ENCODE measurements at places on chromosomes 1 and 21.

- DNase-seq = no peak
Observed at GRCh38 chr1:63330331-63330916, 8.1 kb downstream of the FOXD3 start.

DNA sequence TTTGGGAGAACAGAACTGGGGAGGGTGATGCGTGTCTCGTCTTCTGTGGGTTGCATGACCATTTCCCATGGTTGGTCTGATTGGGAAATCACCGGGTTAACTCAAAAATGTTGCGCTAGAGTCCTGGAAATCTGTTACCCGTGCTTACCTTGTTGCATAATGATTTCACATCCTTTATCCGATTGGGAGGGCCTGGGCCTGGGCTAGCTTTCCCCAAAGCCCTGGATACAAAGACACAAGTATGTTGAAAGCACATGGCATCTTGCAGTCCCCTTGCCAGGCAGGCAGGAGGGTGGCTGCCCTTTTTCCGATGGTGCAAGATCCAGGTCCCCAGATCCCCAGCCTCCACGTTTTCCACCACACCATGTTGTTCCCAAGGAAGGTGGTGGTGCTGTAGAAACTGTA, 582 bp downstream of the TRPM2 start:
- no peak for DNase-seq

DNA sequence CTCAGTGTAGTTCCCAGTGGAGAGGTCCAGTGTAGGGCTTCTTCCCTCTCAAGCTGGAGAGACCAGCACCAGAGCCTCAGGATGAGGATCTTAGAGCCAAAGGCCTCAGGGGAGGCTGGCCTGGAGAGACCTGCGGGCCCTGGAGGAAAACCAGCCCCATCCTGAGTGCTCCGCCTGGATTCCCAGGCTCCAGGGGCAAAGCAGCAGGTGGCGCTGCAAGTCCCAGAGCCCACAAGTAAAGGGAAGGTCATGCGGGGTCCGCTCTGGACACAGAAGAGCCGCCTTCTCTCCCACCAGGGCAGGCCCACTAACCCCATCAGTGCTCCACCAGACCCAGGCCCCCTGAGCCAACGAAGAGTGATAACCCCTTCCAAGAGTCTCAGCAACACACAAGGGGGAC, 22.7 kb downstream of the PGBD5 start:
- no peak for DNase-seq

DNA sequence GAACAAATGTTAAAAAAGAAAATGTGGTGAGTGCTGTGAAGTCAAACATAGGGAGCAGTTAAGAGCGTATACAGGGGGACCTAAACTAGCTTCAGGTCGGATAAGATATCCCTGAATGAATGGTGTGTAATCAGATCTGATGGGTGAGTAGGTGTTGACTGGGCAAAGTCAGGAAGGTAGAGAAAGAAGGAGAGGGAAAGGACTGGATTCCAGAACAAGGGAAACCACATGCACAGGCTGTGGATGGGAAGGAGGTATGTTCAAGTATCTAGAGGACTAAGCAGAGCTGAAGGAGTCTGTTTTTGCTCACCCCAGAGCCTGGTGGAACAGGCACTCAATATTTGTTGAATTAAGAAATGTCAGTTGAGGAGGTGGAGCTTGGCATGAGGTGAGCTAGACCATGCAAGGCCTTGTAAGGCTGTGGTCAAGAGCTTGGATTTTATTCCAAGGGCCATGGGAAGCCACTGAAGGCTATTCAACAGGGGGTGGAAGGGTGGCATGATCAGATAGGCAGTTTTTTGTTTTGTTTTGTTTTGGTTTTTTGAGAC, 27.4 kb downstream of the MAP7D1 start:
- no peak for DNase-seq

GRCh38 chr1:160131803-160132565, 16.4 kb downstream of the ATP1A2 start:
- DNase-seq = no peak

- no peak for DNase-seq
Observed at GRCh38 chr1:70146488-70146887, 58.9 kb downstream of the LRRC40 start.

GRCh38 chr21:36553406-36553805, 73.5 kb upstream of the CLDN14 start:
- no peak for DNase-seq

DNA sequence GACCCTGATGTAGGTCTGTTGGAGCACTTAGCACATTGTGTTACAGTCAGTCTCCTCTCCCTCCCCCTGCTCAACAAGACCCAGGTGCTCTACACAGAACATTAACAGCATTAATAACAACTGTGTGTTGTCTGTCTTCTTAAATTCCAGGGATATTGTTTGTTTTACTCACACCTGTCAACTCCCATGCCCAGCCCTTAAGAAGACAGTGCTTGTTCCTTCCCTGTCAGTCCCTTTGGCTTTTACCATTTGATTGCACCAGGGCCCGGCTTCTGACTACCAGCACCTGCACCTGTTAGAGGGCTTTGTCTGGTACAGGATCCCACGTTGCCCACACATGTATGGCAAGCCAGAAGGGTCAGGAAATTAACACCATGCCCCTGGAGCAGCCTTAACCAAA, 11.7 kb downstream of the RIMKLA start:
- no peak for DNase-seq

- no peak for DNase-seq
Observed at GRCh38 chr1:5811419-5811818, 180.8 kb downstream of the NPHP4 start.

DNA sequence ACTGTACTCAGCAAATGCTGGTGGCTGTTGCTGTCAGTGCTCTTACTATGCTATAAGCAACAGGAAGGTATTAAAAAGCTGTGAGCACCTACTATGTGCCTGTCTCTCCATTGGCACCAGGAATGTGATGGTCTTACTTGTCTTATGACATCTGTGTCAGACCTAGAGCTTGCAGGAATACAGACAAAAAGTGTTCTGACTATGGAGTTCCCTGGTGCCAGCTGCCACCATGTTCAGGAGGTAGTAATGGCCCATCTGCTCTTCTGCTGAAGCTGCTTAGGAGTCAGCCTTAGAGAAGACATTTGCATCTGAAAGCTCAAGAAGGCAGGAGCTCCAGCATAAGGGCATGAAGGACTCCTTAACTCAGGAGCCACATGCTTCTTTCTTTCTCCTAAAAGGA, 52.3 kb downstream of the MAB21L3 start:
- DNase-seq = no peak

GRCh38 chr1:236394879-236395229, 768 bp downstream of the EDARADD start:
- DNase-seq = no peak

DNA sequence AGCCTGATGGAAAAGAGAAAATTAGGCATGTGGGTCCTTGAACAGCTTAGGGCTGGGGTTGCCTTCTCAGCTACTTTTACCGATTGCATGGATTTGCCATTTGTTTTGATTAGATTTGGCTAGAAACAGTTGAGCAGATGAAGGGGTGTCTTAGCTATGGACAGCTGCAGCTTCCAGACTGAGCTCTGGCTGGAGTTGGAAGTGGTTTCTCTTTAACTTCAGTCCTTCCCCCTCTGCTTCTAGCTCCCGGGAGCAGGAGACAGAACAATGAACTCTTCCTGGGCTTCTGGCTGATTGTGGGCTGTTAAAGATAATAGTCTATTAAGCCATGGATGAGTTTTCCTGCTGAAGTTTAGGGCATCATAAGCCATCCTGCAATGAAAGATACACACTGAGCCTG, 50.7 kb downstream of the UBE2T start:
- no peak for DNase-seq

DNA sequence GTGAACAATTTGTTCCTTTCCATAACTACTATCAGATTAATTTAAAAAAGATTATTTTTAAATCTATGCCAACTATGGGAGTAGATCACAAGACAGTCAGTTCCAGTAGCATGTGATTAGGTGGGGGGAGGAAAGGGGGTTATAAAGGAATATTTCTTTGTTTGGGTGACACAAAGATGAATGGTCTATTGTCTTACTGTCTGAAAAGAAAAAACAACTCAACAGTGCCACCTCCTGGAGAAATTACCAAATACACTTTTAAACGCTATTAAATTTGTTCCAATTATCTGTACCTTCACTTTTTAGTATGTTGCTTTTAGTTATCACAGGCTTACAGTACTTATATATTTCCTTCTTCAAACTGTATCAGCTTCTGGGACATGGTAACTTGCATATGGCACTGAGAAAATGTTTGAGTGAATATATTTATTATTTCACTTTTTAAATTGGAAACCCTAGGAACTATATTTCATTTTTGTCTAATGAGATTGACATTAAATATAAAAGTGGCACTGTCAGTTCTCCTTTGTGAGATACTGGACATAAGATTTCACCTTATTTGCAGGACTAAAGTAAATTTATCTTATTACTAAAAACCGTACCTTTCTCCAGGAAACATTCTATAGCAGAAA, 1.7 kb upstream of the SORT1 start:
- DNase-seq = no peak

GRCh38 chr1:244280201-244280600, 171.5 kb downstream of the ADSS2 start:
- DNase-seq = no peak

- peak; percentile 22 for DNase-seq
Observed at GRCh38 chr21:16978309-16978895, 534.4 kb upstream of the CXADR start.

- DNase-seq = no peak
Observed at GRCh38 chr1:186915555-186915954, 86.8 kb downstream of the PLA2G4A start.

DNA sequence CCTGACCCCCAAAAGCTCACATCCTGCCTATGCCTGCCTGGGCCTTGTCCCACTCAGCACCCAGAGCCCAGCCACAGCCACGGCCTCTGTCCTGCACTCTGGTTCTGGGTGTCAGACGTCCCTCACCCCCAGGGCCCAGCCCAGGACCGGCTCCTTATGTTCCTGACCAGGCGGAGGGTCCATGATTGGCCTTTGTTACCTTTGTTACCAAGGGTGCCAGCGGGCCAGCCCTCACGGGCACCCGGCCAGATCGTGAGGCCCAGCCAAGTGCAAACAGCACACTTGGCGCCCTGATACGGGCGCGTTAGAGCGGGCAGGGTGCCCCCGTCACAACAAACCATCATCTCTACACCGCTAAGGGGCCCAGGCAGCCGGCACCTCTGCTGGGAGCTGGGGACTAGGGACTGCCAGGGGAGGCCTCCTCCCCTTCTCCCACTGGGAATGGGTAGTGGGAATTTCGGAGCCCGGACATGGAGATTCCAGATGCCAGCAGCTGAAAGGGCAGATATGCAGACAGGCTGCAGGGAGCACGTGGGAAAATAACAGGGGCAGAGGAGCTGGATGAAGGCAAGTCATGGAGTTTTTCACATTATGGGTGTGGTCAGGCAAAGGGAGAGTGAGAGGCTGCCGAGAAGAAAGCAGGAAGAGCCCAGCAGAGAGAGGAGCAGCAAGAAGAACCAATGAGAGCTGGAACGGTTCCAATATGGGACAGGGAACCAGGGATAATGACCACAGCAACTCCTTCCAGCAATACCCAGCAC, 22.1 kb downstream of the HSPG2 start:
- peak; percentile 78 for DNase-seq

- peak; percentile 55 for DNase-seq
Observed at GRCh38 chr1:217135569-217135915, 412.3 kb upstream of the ESRRG start.

GRCh38 chr1:183783767-183784637, 20.9 kb upstream of the RGL1 start:
- peak; percentile 56 for DNase-seq
